Right lobe of liver (tissue), 6 donors: ENCODE measurements at places on chromosomes 5 and 9.
A peak's percentile ranks its signal among the peaks of the same experiment; 100 is the strongest.

GRCh38 chr5:132053483-132053882 is 7.0 kb upstream of the IL3 start:
- DNase-seq: no peak

DNA sequence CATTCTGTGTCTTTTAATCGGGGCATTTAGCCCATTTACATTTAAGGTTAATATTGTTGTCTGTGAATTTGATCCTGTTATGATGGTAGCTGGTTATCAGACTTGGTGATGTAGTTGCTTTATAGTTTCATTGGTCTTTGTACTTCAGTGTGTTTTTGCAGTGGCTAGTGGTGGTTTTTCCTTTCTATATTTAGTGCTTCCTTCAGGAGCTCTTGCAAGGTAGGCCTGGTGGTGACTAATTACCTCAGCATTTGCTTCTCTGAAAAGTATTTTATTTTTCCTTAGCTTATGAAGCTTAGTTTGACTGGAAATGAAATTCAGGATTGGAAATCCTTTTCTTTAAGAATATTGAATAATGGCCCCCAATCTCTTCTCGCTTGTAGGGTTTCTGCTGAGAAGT is 156.9 kb downstream of the CNTLN start:
- DNase-seq: no peak

- no peak for DNase-seq
These were observed 32.9 kb upstream of the CDK20 start for GRCh38 chr9:88007291-88007650.

DNA sequence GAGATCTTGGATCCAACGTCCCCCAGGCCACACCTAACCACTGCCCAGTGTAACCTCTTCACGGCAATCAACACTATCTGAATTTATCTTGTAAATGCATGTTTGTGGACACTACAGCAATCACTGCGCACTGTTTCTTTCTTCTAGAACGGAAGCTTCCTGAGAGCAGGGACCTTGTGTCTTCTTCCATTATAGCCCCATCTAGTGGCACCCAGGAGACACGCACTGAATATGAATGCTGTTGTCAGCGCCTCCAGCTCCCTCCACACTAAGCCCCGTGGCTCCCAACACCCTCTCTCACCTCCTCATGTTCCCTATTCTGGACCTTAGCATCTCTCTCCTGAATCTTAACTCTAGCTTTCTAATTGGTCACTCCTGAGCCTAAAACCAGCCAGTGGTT is 72.7 kb downstream of the SMIM23 start:
- no peak for DNase-seq

GRCh38 chr5:33611877-33612276 is 171.1 kb downstream of the TARS1 start:
- no peak for DNase-seq

- DNase-seq: no peak
These were observed 235.8 kb downstream of the TMEM38B start for GRCh38 chr9:105930011-105930627.

GRCh38 chr9:129497005-129497812 is 123.7 kb downstream of the C9orf50 start:
- DNase-seq: no peak

DNA sequence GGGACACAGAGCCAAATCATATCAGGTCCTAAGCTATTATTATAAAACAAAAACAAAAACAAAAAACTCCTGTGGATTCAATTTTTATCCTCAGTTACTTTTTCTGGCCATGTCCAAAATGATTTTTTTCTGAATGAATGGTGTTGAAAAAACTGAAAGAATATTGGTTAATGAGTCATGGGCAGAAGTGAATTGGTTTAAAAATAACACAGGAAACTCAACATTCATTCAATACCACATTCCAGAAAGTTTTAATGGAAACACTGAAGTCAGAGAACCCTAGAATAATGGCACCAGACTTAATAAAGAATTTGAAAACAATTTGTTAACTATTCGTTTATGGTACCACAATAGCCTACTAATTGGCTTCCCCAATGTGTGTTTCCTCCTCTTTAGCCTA is 102.4 kb upstream of the CDH9 start:
- no peak for DNase-seq

DNA sequence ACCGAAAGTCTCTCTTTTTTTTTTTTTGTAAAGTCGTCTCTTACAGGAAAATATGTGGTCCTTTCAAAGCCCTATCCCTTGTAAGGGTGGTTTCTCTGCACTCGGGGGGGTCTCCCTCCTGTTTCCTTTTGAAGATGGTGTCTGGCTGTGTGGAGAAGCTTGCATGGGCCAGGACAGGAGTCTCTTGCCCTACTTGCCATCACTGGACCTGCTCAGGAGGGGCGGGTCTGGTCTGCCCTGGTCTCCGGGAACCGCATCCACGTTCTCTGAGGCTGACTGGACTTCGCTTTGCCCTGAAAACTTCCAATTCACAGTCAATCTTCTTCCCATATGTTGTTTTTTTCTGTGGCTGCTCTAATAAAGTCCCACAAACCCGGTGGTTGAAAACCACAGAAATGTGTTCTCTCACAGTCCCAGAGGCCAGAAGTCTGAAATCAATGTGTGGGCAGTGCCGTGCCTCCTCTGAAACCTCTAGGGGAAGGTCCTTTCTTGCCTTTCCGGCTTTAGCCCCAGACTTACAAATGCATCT is 92.9 kb upstream of the IER5L start:
- peak; percentile 29 for DNase-seq

- no peak for DNase-seq
These were observed 40.5 kb upstream of the LRRC14B start for GRCh38 chr5:150746-151145.

GRCh38 chr9:107274096-107274495 is 9.0 kb upstream of the RAD23B start:
- no peak for DNase-seq

- DNase-seq: peak; percentile 57
These were observed 435 bp downstream of the ZNF189 start for GRCh38 chr9:101398930-101399642.

DNA sequence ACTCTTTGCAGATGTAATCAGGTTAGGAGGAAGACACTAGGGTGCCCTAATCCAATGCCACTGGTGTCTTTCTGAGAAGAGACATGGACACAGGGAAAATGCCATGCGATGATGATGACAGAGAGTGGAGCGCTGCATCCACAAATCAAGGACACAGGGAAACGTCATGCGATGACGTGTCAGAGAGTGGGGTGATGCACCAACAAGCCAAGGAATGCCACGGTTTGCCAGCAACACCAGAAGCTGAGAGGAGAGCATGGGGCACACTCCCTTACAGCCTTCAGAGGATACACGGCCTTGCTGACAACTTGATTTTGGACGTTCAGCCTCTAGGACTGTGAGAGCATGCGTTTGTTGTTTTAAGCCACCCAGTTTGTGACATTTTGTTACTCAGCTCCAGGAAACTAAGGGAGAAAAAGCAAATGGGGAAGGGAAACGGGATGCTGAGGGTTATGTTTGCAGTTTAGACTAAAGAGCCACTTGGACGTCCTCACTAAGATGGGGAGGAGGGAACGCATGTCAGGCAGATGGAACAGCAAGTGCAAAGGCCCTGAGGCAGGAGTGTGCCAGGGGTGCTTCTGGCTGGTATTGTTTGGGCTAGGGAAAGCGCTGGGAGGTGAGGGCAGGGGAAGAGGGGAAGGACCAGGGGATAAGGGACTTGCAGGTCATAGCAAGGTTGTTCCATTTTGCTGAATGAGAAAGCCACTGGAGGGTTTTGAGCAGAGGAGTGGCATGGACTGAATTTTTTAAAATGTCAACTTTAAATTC is 2.5 kb upstream of the TENT4A start:
- DNase-seq: no peak

GRCh38 chr9:70283848-70284247 is 25.1 kb downstream of the SMC5 start:
- no peak for DNase-seq

DNA sequence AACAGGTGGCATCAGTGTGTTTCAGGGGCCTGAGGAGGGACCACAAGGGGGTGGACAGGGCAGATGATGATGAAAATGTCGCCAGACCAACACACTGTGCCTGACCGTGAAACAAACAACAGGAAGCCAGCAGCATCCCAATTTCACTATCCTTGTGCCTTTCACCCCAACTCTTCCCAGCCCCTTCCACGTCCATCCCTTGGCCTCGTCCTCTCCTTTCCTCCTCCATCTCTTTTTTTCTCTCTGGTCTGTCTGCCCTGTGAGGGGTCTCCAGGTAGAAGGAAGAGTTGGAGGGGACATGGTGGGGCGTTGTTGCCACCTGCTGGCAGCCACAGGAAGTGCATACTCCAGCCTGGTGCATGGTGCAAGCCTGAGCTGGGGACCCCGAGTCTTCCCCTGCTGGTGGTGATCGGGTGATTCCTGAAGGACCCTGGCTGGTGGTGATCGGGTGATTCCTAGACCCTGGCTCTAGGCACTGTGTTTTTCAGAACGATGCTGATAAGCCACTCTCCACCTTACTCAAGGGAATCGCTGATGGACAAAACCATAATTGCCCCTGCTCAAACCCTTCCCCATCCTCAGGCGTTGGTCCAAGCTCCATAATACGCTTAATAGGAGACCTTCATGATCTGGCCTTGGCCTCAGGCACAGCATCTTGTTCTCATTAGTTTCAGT is 21.7 kb upstream of the NSD1 start:
- peak; percentile 61 for DNase-seq

GRCh38 chr9:22030101-22030598 is 21.0 kb upstream of the CDKN2B start:
- DNase-seq: no peak

- DNase-seq: no peak
These were observed 12.2 kb downstream of the GPR150 start for GRCh38 chr5:95631991-95632675.

GRCh38 chr5:141780240-141780951 is 97.8 kb downstream of the PCDH1 start:
- DNase-seq: no peak

DNA sequence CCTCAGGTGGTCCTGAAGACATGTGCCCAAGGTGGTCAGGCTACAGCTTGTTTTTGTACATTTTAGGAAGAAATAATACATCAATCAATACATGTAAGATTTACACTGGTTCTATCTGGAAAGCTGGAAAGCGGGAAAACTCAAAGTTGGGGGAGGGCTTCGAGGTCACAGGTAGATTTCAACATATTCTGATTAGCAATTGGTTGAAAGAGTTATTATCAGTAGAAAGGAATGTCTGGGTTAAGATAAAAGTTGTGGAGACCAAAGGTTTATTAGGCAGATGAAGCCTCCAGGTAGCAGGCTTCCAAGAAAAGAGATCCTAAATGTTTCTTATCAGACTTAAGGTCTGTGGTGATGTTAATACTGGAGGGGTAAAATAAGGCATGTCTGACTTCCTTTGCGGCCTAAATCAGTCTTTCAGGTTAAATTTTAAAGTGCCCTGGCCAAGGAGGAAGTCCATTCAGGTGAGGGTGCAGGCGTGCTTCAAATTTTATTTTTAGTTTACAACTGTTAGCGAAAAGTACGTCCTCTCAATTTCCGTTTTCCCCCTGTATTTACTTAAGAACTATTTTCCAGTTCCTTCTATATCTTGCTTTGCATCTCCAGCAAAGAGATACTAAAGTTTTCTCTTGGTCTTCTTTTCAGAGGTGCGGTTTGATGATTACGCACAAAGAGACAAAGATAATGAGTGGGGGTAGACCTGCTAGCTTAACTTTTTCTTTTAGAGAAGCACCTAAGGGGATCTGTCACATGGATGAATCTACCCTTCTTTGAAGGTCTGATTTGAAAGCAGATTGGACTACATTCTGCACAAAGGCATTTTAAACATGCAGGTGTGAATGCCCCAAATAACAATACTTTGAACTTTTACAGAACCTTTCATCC is 578.6 kb downstream of the RAB3C start:
- no peak for DNase-seq

DNA sequence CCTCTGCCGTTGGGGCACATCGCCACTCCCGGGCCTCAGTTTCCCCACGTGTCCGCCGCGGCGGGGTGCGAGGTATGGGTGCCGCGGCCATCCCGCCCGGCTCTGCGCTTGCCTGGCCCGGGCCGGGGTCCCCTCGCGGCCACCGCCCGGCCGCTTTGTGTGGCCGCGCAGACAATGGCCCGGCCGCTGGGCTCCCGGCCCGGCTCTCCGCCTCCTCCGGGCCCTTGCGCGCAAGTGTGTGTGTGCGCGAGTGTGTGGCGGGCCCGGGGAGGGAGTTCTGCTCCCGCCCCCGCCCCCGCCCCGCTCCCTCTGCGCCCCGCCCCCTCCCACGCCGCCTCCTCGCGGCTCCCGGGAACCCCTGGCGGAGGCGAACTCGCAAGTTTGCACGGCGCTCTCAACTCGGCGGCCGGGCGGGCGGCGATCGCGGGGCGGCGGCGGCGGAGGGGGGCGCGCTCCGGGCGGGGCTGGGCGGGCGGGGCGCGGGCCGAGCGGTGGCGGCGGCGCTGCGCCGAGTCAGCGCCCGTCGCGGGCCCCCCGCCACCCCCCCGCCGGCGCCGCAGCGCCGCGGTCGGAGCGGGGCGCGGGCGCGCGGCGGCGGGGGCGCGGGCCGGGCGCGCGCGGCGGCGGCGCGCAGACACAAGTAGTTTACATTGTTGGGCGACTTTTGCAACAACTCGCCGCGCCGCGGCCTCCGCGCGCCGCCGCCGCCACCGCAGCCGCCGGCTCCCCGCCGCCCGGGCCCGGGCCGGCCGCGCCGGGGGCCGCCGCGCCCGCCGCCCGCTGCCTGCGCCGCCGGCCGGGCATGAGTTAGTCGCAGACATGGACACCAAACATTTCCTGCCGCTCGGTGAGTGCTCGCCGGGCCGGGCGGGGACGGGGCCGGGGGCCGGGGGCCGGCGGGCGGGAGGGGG is at the start of gene RXRA:
TSS of gene RXRA (plus strand) at position 643 of the 911 bp plus-strand sequence. CDS start at position 820, 177 bp downstream.
- peak; percentile 94 for DNase-seq

DNA sequence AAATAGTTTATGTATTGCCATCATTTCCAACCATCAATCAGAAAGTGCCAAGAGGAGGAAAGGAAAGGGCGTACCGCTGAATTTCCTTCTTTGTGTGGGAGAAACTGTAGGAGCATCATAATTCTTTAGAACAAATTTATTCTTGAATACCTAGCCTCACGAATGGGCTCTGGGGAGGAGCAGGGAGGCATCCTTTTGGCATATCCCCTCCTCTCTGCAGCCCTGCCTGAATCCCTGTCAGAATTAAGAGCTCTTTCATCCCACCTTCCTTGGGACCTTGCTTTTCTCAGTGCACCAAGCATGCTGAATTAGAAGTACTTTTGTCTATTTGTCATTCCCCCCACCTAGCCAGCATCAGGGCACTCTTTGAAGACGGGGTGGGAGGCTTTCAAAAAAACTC is 189.4 kb downstream of the MAPKAP1 start:
- no peak for DNase-seq

DNA sequence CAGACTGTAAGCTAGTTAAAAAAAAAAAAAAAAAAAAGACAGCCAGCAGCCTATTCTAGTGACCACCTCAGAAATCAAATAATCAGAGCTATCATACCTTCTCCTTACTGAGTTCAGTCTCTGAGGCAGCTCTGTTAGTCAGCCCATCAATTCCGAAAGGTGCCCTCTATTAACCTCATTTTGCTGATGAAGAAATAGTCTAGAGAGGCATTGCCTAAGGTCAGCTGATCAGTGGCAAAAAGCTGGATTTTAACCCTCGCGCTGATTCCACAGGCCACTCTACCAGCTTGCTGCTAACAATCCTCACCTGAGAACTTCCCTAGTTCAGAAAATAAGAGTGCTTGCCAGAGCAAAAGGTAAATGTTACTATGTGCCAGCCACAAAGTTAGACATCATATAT is 172.0 kb downstream of the DENND1A start:
- DNase-seq: no peak

GRCh38 chr5:143494162-143494561 is 90.7 kb upstream of the NR3C1 start:
- no peak for DNase-seq
